ENCODE measurements at places on chromosomes 7 and 10.
A peak's percentile ranks its signal among the peaks of the same experiment; 100 is the strongest.

DNA sequence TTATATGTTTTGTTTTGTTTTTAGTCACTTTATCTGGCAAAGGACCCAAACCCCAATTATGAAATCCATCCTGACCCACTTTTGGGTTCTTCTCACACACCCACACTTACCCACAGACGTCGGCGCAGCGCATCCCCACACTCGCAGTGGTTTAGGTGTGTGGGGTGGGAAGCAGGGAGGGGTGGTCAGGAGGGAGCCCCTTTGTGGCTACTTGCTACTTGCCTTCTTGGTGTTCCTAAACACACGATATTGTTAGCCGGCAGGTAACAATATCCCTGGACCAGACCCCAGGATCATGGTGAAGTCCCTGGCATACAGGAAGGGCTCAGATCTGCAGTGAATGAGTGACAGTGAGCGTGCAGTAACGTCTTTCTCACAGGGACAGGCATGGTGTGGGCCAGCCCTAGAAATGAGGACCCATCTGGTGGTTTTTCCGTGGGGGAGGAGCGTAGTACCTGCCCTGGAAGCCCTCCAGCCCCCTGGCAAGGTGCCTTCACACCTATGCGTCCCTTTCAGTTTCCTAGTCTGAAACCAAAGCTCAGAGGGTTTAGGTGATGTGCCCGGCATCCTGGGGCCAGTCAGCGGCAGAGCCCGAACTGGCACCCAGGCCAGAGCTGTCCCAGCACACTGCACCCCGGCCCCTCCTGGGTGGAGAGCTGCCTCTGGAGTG is 4.4 kb downstream of the SPOCK2 start:
- DNase-seq, result no peak

DNA sequence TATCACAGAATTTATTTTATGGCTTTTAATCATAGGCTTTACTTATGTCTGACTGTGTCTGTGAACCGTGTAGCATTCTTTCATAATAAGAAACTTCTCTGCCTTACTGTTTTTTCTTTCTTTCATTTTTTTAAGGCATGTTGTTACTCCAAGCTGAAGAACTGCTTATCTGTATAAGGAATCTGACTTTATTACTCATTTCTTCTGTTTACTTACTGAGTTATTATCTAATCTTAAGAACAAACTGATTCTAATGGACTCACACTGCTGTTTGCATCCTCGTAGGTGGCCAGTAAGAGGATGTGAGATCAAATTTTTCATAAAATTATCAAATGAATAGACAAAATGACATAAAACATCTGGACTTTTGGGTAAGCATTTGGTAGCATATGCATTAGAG is 54.7 kb upstream of the DNAJC1 start:
- no peak for DNase-seq

GRCh38 chr7:140176122-140176701 is 571 bp downstream of the KDM7A start:
- DNase-seq, result peak; percentile 6

DNA sequence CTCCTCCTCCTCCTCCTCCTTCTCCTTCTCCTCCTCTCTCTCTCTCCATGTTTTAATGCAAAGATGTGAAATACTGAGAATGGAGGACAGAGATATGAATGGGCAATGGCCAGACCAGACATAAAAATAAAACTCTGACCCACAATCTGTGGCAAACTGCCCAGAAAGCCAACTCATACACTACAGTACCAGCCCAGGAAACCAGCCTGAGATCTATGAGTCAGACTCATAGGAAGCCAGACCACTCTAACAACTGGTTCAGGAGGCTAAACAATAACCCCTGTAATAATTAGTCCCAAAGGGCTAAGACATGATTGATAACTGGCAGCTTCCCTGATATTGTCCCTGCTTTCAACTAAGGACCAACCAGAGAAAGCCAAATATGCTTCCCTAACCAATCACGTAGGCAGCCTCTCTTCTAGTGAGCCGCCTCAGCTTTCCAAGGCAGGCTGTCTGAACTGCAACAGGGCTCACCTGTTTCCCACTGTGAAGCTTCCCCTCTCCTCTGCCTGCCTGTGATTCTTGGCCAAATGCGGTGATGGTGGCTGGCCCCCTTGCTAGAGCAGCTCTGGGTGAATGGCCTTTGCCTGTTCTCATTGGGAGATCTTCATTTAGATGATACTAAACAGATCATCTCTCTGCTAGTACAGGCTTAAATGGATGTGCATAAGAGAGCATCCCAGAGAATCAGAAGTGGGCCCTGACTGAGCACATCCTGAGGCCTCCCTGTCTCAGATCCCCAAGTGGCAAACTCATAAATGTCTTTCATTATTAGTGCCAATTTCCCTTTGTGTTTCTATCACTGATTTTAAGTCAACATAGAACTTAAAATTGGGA is 817.6 kb downstream of the TNS3 start:
- DNase-seq, result no peak

GRCh38 chr7:101576998-101577397 is 52.1 kb downstream of the MYL10 start:
- DNase-seq, result no peak

- DNase-seq, result no peak
These were observed 43.1 kb downstream of the ZEB1 start for GRCh38 chr10:31362023-31362641.

DNA sequence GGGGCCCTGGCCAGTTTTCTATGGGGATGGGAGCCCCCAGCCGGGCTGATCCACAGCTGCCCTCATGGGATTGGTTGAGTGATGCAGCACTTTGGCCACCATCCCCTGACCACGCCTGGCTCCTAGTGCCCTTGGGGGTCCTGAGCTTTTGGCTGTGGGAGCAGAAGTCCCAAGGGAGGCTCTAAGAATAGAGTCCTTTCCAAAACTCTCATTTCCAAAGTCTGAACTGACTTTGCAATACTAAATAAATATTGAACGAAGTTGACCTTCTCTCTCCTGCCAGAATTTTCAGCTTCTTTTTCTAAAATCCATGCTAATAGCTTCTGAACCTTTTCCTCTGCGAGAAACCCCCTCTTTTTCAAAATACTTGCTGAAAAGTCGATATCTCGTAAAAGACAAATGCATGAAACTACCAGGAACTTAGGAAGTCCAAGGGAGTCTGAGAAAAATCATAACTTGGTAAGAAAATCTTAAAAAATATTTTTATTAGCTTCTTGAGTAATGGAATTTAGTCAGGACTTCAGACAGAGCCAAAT is 62.7 kb upstream of the IGFBP3 start:
- no peak for DNase-seq

DNA sequence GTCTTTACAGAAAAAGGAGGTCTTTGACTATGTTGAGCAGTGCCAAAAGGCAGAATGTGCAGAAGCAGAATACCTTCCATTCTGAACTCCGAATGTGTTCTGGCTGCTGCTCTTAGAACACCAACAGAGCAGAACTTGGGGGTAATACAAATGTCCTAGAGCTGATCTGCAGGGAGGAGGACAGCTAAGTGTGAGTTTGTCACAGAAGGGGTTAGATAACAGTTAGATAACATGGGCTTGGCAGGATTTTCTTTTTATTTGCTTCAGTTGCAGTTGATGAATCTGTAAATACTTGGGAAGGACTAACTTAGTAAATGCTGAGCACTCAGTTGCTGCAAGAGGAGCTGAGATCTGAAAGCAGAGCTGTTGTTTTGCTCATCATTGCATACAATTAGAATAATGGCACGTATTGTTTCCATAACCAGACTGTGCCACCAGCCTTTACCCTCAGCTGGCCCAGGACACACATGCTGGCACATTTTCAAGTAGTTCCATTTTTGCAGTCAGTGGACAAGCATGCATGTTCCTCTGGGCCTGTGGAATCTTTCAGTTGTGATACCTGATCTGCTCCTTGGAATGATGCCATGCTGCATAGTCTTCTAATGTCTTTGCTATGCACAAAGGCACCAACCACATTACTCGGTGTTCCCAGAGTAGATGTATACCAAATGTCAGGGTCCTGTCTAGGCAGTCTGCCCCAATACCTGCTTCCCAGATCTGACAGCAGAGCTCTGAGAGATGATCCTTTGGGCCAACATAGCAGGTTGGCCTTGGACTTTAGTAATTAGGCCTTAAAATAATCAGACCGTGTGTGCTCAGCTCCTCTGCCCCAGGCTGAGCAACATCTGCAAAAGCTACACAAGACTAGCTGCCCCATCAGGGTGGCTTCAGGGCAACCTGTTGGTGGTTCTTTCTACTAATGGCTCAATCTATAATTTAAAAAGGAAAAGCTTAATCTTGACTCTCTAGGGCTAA is 55.7 kb downstream of the GSDME start:
- no peak for DNase-seq

DNA sequence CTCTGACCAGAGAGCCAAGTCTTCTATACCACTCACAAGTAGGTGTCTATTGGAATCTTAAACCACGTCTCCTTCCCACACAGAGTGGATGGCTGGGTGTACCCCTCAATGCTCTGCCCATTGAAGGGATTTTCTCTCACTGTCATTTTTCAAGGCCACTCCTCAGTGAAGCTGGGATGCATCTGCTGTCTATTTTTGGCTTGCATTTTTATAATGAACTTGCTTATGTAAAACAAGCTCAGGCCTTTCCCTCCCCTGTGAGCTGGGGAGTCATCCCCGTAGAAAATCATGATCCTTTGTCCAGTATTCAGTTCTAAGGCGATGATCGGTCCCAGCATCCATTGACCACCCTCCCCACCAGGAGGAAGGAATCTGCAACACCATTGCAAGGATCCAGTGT is 9.8 kb upstream of the RBM17 start:
- no peak for DNase-seq

DNA sequence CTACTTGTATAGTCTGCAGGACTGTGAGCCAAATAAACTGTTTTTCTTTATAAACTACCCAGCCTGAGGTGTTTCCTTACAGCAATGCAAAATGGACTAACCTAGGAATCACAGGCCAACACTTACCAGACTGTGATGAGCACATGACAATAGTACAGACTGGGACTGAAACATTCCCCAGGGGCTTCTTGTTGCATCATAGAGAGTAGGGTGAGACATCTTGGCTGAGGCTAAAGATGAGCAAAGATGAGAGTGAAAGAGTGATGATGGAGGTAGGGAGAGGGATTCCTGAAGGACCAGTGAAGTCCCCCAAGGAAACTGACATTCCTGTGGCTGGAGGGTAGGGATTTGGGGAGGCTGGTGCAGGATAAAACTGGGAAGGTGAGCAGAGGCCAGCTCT is 194.4 kb downstream of the TPST1 start:
- DNase-seq, result no peak

- DNase-seq, result no peak
These were observed 56.6 kb upstream of the TRUB1 start for GRCh38 chr10:114881417-114881816.

GRCh38 chr10:126042906-126043305 is 146.5 kb downstream of the FANK1 start:
- no peak for DNase-seq

- no peak for DNase-seq
These were observed 38.0 kb downstream of the MARCHF5 start for GRCh38 chr10:92328993-92329392.

DNA sequence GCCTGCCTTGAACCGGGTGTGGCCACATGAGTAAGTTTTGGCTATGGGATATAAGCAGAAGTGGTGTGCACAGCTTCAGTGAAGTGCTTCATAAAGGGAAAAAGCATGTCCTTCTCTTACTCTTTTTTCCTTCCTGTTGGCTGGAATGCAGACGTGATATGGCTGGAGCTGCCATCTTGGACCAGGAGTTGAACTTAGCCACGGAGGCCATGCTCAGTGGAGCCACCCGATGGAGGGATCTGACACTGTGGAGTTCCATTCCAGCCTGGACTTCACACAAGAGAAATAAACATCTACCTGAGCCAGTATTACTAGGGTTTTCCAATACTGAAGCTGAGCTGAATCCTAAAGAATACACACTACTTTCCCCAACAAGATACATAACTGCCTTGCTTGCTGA is 52.3 kb downstream of the CCDC3 start:
- DNase-seq, result no peak

- no peak for DNase-seq
These were observed 48.2 kb upstream of the AGBL3 start for GRCh38 chr7:134938141-134938540.

- no peak for DNase-seq
These were observed 167.2 kb downstream of the CALN1 start for GRCh38 chr7:72244826-72245398.

DNA sequence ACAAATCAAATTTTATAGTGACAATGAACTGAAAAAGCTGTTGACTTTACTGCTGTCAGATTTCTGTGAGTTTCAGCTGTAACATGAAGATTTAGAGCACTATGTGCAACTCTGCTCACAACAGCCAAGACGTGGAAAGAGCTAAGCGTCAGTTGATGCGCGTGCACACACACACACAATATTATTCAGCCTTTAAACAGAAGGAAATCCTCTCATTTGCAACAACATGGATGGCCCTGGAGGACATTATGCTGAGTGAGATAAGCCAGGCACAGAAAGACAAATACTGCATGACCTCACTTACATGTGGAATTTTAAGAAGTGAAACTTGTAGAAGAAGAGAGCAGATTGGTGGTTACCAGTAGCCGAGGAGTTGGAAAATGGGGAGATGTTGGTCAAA is 82.8 kb upstream of the FRMD4A start:
- no peak for DNase-seq

- DNase-seq, result no peak
These were observed 400.6 kb upstream of the VSTM2A start for GRCh38 chr7:54141576-54141975.

GRCh38 chr7:116780966-116781365 is 81.4 kb upstream of the CAPZA2 start:
- DNase-seq, result no peak

DNA sequence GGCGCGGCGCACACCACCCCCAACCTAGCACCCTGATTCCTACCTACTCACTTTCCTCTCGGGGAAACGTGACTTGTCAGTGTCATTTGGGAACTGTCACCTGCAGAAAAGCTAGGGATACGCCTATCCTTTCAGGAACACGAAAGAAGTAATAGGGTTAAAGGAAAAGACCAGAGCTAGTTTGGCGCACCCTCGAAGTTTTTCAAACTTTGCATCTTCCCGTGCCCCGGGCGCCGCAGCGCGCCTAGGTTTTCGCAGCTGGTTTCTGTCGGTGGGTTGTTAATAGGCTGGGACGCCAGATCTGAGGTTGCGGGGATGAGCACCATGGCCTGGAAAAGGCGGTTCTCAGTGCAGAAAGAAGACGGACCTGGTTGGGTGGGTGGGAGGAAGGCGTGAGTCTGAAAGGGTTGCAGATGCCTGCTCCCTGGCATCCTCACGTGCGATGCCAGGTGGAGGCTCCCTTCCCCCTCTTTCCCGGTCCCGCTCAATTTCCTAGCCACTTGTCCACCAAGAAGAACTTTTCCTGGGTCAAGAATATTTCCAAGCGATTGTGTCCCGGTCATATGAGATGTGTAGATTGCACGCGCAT is 568 bp upstream of the MEOX2 start:
- DNase-seq, result no peak

DNA sequence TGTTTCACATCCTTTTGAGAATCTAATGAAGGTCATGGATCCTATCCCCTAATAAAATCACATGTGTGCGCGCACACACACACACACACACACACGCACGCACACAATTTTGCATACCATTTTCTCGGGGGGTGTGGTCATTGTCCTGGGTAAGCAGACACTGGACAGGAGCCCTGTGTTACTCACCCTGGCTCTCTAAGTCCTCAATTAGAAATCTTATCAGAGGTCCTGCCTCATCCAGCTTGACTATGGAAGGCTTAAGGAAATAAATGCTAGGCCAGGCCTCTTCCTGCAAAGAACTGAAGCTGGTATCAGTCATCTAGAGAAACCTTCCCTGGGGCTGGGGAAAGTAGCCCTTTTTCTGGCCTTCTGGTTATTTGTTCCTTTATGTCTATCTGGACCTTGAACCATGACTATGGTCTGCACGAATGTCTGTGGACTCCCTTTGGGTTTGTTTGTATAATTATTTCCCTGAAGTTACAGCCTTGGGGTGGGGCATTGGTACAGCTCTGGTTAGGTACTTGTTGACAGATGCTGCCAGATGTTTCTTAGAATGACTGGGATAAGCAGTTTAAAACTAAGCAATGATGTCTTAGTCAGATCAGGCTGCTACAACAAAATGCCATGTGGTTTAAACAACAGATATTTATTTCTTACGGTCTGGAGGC is 208.5 kb downstream of the CCDC3 start:
- no peak for DNase-seq
